ENCODE measurements at places on chromosomes 7 and 10.
A peak's percentile ranks its signal among the peaks of the same experiment; 100 is the strongest.

DNA sequence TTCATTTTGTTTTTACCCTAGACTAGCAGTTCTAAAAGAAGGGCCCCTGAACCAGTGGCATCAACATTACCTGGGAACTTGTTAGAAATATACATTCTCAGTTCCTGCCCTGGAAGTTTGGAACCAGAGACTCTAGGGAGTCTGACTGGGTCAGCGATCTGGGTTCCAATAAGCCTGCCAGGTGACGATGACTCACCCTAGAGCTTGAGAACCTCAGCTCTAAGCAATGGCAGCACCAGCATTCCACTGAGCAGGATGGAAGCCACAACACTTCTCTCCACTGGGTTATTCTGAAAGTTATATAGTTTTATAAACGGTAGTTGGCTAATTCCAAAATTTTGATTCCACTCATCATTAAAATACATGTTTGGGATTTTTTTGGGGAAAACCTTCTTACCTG is 97.0 kb upstream of the AMPH start:
- DNase-seq = no peak

- no peak for DNase-seq
These were observed 32.8 kb downstream of the PTEN start for GRCh38 chr10:87896216-87896615.

DNA sequence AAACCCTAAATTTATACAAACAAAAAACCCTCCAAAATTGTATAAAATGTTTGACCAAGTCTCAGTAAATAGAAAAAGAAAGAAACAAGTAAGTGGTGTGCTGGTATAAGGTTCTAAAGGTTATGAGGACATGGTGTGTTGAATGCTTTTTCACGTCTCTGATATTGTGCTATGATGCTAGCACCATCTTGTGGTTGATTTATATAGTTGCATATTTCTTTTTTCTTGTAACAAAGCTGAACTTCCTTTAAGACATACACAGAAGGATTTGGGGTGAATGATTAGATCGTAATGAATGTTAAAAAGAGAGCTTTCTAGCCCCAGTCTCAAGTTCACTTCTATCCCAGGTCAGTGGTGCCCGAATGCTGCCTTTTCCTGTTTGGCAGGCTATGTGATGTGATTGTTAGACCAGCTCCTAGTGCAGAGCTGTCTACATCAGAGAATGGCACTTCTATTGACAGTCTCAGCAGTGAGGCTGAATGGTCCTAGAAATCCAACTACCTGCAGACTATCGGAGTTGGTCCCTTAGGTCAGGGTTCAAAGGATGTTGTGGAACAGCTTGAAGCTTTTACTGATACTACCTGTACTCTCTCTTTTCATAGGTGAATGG is 25.0 kb downstream of the VTI1A start:
- DNase-seq = no peak

DNA sequence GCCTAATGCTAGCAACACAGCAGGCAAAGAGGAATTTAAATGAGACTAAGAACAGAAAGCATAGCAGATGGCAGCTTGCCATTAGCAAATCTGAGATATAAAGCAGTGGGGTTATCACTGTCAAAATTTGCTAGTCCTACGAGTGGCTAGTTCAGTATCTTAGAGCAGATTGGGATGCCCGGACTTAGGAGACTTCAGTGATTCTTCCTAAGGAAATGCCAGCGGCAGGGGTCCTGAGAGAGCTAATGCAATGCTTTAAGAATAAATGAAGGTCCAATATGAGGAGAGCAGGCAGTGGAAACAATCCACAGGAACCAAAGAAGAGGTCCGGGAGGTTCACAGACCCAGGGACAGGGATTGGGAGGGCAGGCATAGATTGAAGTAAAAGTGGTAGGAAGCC is 169.3 kb upstream of the NPSR1 start:
- DNase-seq = no peak

GRCh38 chr10:12769323-12770044 is 232.0 kb downstream of the CCDC3 start:
- no peak for DNase-seq

DNA sequence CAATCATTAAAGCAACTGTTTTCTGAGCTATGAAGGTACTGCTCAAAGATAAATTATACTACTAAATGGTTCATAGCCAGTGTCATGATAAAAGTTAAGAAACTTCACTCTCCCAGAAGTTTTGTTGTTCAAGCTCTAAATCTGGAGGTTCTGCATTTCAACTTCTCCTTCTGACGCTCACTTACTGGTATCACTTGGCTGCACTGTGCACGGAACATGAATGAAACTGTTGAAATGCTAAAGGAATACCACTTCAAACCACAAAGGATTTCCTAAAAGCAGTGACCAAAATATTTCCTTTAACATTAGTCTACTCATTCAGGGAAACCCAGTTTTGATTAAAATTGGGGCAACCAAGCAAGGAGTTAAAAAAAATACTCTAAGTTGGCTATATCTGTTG is 93.6 kb downstream of the UBE2H start:
- DNase-seq = no peak

- DNase-seq = peak; percentile 17
These were observed 279.5 kb upstream of the AKR1E2 start for GRCh38 chr10:4546500-4546899.

GRCh38 chr10:87534173-87534858 is 29.6 kb downstream of the MINPP1 start:
- DNase-seq = no peak

DNA sequence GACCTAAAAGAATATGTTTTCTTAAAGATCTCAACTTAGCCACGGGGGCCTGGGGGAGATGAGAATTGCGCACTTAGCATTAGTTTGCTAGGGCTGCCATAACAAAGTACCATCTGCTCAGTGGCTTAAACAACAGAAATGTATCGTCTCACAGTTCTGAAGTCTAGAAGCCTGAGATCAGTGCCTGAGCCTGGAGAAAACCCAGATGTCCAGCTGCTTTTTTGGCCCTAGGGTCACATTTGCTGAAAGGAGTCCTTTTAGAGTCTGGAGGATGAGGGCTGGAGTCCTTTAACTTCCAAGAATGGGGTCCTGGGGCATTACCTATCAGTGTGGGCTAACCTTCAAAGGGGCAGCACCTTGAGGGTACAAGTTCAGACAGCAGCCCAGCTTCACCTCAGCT is 48.2 kb downstream of the SMURF1 start:
- no peak for DNase-seq

- DNase-seq = no peak
These were observed 1.1 kb downstream of the VIM start for GRCh38 chr10:17229016-17229716.

GRCh38 chr7:3234851-3235250 is 66.2 kb upstream of the SDK1 start:
- no peak for DNase-seq
